ENCODE measurements at places on chromosomes 11 and 22. TPM values are rescaled to one million over a fixed set of nuclear protein-coding genes. Genes with fewer than 3 reads are reported as not detected.
A peak's percentile ranks its signal among the peaks of the same experiment; 100 is the strongest.

The NXPE2 gene
- not detected for total RNA-seq

The PITPNM1 gene
- 55.4 TPM for total RNA-seq

The ACAT1 gene
- total RNA-seq = 37.1 TPM

The SUN2 gene
- 30.1 TPM for total RNA-seq

GRCh38 chr11:2837096-2837601, 48.4 kb downstream of the CDKN1C start:
- peaks cover 19% of the 10 kb centered on the region for H3K4me1 ChIP-seq
- H3K36me3 ChIP-seq = no peaks in the 10 kb centered on the region
- H3K4me3 ChIP-seq = no peak overlapping the region
- H3K27me3 ChIP-seq = peaks cover 48% of the 10 kb centered on the region
- no peak overlapping the region for H3K27ac ChIP-seq

DNA sequence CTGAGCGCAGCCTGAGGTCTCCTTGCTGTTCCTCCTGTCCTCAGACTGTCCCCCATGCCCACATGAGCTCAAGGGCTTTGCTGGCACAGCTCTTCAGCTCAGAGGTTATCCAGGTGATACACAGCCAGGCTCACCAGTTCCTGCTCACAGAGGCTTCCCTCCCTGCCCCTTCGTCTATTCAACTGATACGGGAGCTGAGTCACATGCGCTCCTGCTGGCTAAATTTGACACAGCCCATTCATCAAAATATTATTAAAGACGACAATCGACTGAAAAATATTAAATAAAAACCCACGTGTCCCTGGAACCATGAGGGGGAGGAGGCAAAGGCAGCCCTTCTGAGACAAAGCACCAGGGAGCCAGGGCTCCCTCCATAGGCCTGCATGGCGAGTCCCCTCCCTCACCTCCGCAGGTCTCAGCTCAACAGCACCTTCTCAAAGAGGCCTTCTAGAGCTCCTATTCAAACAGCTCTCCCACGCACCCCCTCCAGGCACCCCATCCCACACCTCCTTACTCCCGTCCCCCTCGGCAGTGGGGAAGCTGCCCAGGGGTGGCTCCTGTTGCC, 40.5 kb downstream of the DUSP8 start:
- no peak for DNase-seq
- no peaks in the 10 kb centered on the region for H3K4me1 ChIP-seq
- no peak overlapping the region for H3K4me3 ChIP-seq
- peak overlapping the region; percentile 53 for H3K27ac ChIP-seq
- H3K36me3 ChIP-seq = no peaks in the 10 kb centered on the region

- H3K27me3 ChIP-seq = no peaks in the 10 kb centered on the region
- H3K4me3 ChIP-seq = no peak overlapping the region
These were observed 22.6 kb downstream of the MRGPRD start for GRCh38 chr11:68958211-68958610.

DNA sequence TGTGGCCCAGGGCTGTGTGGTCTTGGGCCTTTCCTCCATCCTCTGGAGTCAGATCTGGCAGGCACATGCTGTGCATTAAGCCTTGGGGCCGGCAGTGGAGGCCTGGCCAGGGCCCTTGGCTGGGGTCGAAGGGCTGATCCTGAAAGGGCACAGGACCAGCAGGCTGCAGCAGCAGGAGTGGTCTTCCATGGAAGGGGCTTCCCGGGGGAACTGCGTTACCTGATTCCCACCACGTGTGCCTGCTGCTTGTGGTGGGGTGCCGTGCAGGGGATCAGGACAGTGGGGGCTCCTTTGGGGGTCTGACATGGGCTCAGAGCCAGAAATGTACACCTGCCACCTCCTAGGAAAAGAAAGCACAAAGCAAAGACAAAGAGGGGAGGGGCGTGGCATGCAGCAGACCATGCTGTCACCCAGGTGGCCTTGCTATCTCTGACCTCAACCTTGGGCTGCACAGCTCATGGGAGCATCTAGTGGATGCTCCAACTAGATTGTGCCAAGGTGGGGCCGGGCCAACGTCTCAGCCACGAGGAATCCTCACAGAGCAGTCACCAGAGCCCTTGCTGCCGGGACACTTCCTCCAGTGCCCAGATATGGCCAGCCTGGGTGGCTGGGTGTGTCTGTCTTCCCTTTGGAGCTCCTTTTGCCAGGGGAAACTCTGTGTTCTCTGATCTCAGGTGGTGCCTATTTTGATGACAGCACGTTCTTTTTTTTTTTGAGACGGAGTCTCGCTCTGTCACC, 17.9 kb upstream of the YPEL1 start:
- no peak for DNase-seq
- 0 out of 2 replicates have a peak overlapping the region, but pooled peaks have one; percentile 23 for H3K27ac ChIP-seq
- 0 out of 2 replicates have a peak, but pooled peaks cover 4% of the 10 kb centered on the region for H3K4me1 ChIP-seq
- H3K4me3 ChIP-seq = no peak overlapping the region
- peaks cover 4% of the 10 kb centered on the region for H3K36me3 ChIP-seq

- H3K4me3 ChIP-seq = peak within 1 kb of the TSS; percentile 78
- 0 out of 2 replicates have a peak, but pooled peaks cover 4% of the 10 kb centered on the region for H3K27me3 ChIP-seq
- peaks cover 51% of the 10 kb centered on the region for H3K4me1 ChIP-seq
- peak; percentile 76 for DNase-seq
These were observed at the start of gene CYB5R2 for GRCh38 chr11:7672960-7673723. Gene CYB5R2, minus strand, starts transcription at chr11:7673500. Its CDS starts 675 bp downstream, at chr11:7672825.

DNA sequence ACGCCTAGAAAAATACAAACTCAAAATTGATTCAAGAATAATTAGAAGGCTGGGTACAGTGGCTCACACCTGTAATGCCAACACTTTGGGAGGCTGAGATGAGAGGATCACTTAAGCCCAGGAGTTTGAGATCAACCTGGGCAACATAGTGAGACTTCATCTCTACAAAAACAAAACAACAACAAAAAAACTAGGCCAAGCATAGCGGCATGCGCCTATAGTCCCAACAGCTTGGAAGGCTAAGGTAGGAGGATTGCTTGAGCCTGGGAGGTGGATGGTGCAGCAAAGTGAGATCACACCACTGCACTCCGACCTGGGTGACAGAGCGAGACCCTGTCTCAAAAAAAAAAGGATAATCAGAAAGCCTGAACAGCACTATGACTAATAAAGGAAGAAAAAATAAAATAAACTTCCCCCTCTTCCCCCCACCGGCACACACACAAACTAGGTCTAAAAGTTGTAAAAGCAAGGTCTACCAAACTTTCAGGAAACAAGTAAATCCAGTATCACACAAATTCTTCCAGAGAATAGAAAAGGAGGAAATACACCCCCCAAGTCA, 35.8 kb downstream of the RRAS2 start:
- H3K36me3 ChIP-seq = peaks cover 9% of the 10 kb centered on the region
- peaks cover 83% of the 10 kb centered on the region for H3K4me1 ChIP-seq
- peak overlapping the region; percentile 29 for H3K27ac ChIP-seq

DNA sequence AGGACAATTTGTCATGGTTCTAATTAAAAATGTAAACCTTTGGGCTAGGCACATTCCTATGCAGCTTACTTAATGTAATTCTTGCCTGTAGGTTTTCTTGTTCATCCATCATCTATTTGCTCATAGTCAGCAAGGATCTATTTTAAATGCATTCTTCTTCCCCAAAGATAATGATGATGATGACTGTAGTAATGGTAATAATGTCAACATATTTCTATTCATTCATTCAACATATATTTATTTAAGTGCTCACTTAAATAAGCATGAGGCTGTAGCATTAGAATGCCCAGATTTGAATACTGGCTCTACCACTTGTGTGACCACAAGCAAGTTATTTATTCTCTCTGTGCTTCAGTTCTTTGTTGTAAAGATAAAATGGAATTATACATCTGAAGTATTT, 169.6 kb upstream of the SYN3 start:
- DNase-seq = no peak
- peaks cover 36% of the 10 kb centered on the region for H3K36me3 ChIP-seq
- no peak overlapping the region for H3K4me3 ChIP-seq
- H3K4me1 ChIP-seq = no peaks in the 10 kb centered on the region
- peaks cover 18% of the 10 kb centered on the region for H3K27me3 ChIP-seq

GRCh38 chr22:17816649-17817048, 42.4 kb upstream of the BID start:
- no peak overlapping the region for H3K27ac ChIP-seq
- peaks cover 4% of the 10 kb centered on the region for H3K4me1 ChIP-seq
- DNase-seq = no peak
- H3K36me3 ChIP-seq = no peaks in the 10 kb centered on the region
- H3K4me3 ChIP-seq = no peak overlapping the region

DNA sequence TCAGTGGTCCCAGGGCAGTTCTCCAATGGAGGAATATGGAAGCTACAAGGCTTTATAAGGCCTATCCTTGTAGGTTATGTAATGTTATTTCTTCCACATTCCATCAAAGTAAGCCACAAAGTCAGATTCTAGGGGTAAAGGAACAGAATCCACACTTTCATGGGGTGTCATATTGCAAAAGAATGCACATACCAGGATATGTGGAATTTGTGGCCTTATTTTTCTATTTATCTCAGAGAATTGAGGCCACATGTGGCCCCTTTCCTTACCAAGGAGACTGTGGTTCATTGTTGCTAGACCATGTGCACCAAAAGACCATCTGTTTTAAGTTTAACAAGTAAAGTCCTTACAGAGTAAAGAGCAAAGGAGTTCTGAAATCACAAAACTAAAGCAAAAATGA, 12.9 kb downstream of the LRRC4C start:
- H3K4me3 ChIP-seq = no peak overlapping the region
- H3K27me3 ChIP-seq = no peaks in the 10 kb centered on the region
- no peak overlapping the region for H3K27ac ChIP-seq
- no peak for DNase-seq

GRCh38 chr11:2898366-2899079, 12.9 kb upstream of the CDKN1C start:
- H3K27me3 ChIP-seq = peaks cover 74% of the 10 kb centered on the region
- no peak overlapping the region for H3K27ac ChIP-seq
- no peak for DNase-seq
- peaks cover 27% of the 10 kb centered on the region for H3K4me1 ChIP-seq
- H3K4me3 ChIP-seq = no peak overlapping the region

GRCh38 chr22:21858025-21858764, 9.2 kb downstream of the MAPK1 start:
- H3K27me3 ChIP-seq = no peaks in the 10 kb centered on the region
- H3K4me1 ChIP-seq = peaks cover 52% of the 10 kb centered on the region
- H3K27ac ChIP-seq = peak overlapping the region; percentile 0
- DNase-seq = no peak

GRCh38 chr22:45150139-45150538, 13.6 kb upstream of the NUP50 start:
- no peak overlapping the region for H3K27ac ChIP-seq
- no peaks in the 10 kb centered on the region for H3K4me1 ChIP-seq
- H3K36me3 ChIP-seq = peaks cover 4% of the 10 kb centered on the region
- DNase-seq = no peak

- no peak overlapping the region for H3K27ac ChIP-seq
- H3K4me1 ChIP-seq = peaks cover 32% of the 10 kb centered on the region
- DNase-seq = no peak
These were observed 10.1 kb upstream of the PDGFB start for GRCh38 chr22:39254789-39255298.

DNA sequence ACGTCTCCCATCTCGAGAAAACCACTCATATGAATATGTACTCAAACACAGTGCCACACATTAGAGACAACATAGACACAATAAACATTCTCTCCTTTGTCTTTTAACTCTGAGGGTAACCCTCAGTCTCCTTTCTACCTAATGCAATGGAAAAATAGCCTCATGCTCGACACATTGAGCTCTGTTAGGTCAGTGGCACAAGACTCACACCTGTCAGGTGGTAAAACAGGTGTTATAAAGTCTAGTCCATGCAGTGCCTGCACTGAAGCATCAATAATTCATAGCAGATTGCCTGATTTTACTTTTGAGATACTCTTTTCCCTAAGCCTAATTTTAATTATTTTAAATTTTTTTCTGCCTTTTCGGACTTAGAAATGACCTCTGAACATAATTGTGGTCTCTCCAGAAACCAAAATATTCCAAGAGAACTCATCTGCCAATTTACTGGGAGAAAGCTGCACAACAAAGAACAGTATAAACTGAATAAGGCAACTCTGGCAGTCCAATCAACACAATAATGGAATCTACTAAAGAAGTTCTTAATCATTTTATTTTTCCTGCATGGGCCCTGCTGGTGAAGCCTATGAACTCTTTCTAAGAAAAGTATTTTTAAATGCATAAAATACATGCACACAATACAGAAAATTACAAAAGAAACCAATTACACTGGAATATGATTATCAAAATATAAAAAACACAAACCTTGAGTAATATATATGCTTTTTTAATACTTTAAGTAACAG, 9.9 kb downstream of the RDX start:
- H3K4me1 ChIP-seq = peaks cover 26% of the 10 kb centered on the region
- DNase-seq = no peak
- no peaks in the 10 kb centered on the region for H3K27me3 ChIP-seq
- no peak overlapping the region for H3K4me3 ChIP-seq
- H3K27ac ChIP-seq = peak overlapping the region; percentile 82

DNA sequence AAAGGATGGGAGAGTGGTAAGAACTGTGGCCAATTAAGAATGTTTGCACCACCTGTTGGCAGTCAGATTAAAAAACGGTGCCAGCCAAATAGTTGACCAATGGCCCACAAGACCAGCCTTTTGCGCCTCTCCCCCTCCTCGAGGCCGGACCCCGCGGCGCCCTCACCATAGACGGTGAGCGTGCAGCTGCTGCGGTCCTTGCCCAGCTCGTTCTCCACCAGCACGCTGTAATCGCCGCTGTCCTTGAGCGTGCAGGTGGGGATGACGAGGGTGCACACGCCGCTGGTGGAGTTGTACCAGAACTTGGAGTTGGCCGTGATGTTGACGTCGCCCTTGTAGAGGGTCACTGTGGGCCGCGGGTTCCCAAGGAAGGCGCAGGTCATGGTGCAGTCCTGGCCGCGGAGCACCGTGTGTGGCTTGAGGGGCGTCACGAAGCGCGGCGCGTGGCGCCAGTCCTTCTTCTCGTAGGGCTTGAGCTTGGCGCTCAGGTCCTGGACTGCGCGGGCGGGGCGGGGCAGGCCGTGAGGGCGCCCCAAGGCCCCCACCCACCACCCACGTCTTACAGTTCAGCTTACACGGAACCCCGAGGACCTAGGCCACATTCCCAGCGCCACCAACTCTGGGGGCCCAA, 7.2 kb downstream of the TMEM86A start:
- H3K36me3 ChIP-seq = no peaks in the 10 kb centered on the region
- peaks cover 13% of the 10 kb centered on the region for H3K4me1 ChIP-seq
- H3K27ac ChIP-seq = no peak overlapping the region
- H3K4me3 ChIP-seq = peak overlapping the region; percentile 79

GRCh38 chr11:42410251-42410955, 901.4 kb upstream of the API5 start:
- no peaks in the 10 kb centered on the region for H3K36me3 ChIP-seq
- no peak for DNase-seq
- no peak overlapping the region for H3K4me3 ChIP-seq
- peaks cover 27% of the 10 kb centered on the region for H3K4me1 ChIP-seq

GRCh38 chr11:35735903-35736302, 73.3 kb downstream of the TRIM44 start:
- H3K27ac ChIP-seq = no peak overlapping the region
- H3K36me3 ChIP-seq = peaks cover 22% of the 10 kb centered on the region
- no peak for DNase-seq
- no peaks in the 10 kb centered on the region for H3K27me3 ChIP-seq
- H3K4me3 ChIP-seq = no peak overlapping the region

GRCh38 chr11:11760838-11761237, 80.9 kb upstream of the USP47 start:
- peaks cover 8% of the 10 kb centered on the region for H3K27me3 ChIP-seq
- H3K4me1 ChIP-seq = peaks cover 15% of the 10 kb centered on the region
- H3K27ac ChIP-seq = no peak overlapping the region
- H3K4me3 ChIP-seq = no peak overlapping the region

- H3K4me3 ChIP-seq = no peak overlapping the region
- H3K27ac ChIP-seq = no peak overlapping the region
- H3K36me3 ChIP-seq = no peaks in the 10 kb centered on the region
- H3K27me3 ChIP-seq = no peaks in the 10 kb centered on the region
- H3K4me1 ChIP-seq = no peaks in the 10 kb centered on the region
These were observed 257.8 kb upstream of the LUZP2 start for GRCh38 chr11:24238771-24239645.

All from WTC11 (cell line).